ENCODE measurements at places on chromosomes 4 and X.

GRCh38 chr4:76821641-76822040 lies 76.3 kb downstream of the SOWAHB start:
- no peak for DNase-seq

DNA sequence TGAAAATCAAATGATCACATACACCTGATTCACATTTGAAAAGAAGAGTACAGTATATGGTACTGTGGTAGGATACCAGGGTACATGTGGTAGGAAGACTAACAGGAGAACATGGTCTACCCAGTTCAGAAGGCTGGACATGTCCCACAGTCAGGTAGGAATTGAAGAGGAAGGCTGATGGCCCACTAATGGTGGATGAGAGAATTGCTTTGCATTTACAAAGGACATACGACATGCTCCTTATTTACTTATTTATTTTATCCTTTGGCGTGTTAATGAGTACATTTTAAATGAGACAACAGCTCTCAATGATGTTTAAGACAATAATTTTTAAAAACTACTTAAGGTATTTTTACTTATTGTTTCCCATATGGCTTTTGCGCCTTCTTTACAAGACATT lies 106.7 kb upstream of the BMP2K start:
- DNase-seq: no peak

GRCh38 chr4:4859325-4859798 lies at the start of gene MSX1:
Gene MSX1, plus strand, starts transcription at chr4:4859665. Its CDS starts 235 bp downstream, at chr4:4859900.
- peak; percentile 14 for DNase-seq

DNA sequence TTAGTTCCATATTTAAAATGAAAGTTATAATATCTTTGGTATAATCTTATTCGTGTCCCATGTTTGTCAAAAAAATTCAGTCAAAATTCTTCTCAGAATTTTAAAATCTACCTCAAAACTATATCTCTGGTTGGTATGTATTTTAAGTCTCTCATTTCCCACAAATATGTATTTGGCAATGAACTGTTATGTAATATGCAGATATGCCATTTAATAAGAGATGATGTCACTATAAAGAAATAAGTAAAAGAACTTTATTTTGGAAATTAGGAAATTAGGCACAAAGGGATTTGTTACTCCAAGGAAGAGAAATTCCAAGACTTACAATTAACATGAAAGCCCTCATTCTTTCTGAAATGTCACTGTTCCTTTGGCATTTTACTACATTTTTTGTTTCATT lies 15.3 kb downstream of the SNCA start:
- DNase-seq: no peak

GRCh38 chr4:157803845-157804521 lies 368.8 kb downstream of the GASK1B start:
- no peak for DNase-seq

GRCh38 chr4:123113155-123113554 lies 190.8 kb upstream of the NUDT6 start:
- no peak for DNase-seq

DNA sequence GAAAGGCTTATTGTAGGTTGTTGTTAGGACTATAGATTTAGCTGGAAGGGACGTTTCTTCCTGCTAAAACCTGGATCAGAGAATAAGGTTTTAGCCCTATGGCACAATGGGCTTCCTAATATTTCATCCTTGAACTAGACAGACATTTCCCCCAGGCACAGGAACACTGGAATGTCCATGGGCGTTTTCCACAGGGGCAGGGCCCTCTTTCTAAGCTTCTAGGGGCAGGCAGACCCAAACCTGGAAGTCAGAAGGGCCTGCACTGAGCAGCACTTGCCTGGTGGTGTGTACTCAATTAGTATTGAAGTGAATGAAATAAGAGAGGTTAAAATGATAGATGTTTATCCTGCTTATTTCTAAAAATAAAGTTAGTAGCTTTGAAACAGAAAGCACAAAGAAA lies 41.1 kb downstream of the CASP6 start:
- DNase-seq: no peak

DNA sequence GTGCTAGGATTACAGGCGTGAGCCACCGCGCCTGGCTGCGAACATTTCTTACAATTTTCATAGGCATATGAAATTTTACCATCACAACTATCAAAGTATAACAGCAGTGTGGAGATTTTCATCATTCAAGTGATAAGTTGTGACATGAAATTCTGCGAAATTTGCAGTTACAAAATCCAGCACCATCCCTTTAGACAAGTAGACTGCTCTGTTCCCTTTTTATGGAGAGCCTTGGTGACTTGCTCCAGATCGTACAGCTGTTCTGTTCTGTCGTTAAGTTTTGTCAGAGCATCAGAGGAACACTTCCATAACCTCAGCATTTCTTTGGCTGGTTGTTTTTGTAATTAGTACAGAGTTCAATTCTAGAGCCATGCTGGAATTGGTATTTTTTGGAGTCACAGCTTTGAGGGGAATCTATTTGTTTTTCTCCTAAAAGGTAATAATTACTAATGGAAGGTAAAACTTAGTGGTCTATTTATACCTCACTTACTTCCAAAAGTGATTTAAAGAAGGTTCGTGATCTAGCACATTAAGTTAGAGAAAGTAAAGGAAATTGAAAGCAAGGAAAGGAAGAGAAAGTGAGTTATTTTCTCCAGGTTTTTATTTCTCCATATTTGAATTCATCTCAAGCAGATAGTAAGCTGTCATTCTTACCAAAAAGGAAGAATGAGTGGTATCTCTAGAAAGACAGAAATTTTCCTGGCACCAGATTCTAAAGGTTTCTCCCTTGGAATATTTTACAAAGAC lies 22.1 kb downstream of the ZRSR2 start:
- DNase-seq: no peak

- peak; percentile 44 for DNase-seq
These were observed 28.0 kb downstream of the JAKMIP1 start for GRCh38 chr4:6172093-6172926.

DNA sequence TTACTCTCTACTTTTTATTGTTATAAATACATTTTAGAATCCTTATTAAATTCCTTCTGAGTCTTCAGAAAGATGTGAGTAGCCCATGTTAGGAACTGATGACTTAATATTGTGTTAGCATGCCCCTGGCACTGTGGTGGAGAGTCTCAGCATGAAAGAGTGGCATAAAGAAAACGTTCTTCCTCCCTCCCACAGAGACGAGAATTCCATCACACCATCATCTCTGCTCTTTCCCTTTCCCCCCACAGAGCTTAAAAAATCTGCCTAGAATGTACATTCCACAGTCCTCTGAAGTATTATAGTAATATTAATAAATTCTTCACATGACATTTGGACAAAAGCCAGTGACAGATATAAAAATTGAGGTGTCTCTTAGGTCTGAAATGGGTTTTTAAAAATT lies 117.8 kb upstream of the DKK2 start:
- DNase-seq: no peak

DNA sequence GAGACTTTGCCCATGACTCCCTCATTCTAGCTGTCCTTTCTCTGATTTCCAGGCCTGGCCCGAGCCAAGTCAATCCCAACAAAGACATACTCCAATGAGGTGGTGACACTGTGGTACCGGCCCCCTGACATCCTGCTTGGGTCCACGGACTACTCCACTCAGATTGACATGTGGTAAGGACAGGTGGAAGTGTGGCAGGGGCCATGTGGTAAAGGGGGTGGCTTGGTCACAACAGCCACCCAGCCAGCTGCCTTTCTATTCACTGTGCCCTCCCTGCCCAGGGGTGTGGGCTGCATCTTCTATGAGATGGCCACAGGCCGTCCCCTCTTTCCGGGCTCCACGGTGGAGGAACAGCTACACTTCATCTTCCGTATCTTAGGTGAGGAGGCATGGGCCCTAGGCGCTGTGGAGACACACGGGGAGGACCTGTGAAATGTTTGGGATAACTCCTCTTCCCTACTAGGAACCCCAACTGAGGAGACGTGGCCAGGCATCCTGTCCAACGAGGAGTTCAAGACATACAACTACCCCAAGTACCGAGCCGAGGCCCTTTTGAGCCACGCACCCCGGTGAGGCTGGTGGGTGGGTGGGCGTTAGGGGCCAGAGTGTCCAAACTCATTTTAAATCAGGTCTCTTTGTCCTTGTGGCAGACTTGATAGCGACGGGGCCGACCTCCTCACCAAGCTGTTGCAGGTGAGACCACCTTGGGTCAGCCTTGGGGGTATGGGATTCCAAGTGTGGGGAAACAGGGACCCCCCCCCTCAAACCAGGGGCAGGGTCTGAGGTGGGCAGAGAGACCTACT lies 6.1 kb upstream of the USP11 start:
- no peak for DNase-seq

DNA sequence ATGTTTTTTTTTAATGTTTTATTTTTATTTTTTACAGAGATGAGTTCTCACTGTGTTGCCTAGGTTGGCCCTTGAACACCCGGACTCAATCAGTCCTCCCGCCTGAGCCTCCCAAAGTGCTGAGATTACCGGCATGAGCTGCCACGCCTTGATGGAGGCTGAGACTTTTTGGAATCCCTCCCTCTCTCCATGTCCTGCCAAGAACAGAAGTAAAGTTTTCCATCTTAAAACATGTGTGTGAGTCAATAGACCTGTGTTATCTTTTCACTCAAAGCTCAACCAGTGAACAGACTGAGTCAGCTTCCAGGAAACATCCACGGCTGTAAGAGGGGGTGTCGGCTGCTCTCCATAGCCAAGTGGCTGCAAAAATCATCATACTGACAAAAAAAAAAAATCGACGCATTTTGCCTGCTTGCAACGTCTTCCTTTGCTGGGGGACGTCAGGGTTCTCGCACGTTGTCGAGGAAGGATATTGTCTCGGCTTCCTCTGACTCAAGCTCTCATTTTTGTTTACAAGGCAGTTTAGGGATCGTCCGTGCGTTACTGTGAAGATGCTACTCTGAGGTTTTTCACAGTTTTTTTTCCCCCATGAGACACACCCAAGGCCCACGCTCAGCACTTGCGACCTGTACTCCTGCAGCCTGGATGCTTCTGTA lies 10.0 kb upstream of the ASMTL start:
- DNase-seq: peak; percentile 93
